Right atrium auricular region (tissue), 2 donors: ENCODE measurements at places on chromosomes 1 and 21.
A peak's percentile ranks its signal among the peaks of the same experiment; 100 is the strongest.

DNA sequence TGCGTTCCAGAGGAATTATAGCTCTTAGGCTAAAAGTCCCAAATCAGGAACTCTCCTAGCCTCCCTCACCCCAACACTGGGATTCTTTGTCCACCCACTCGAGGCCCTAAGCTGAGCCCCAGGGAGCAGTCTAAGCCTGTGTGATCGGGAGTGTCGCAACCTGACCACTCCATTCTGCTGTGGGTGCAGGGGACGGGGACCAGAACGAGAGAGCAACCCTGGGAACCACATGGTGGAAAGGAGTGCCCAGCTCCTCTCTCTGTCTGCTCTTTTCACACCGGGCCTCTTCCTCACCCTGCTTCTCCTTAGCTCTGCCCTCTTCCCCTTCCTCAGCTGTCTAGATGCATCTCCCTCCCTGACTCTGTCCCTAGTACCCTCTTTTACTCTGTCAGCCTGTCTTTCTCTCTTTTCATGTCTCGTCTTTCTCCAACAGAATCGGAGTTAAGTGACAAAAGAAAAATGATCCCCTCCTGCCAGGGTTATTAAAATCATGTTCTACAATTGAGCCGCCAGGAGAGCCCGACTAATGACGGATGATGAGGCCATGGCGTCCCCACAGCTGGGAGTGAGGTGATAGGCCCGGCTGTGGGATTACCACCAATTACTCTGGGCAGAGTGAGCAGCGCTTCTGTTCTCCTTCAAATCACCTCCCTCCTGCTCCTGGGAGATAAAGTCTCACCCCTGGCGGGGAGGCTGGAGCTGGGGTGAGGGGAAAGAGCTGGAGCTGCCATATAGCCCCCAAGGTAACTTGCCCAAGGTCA is 34.5 kb upstream of the CSF3R start:
- no peak for DNase-seq

DNA sequence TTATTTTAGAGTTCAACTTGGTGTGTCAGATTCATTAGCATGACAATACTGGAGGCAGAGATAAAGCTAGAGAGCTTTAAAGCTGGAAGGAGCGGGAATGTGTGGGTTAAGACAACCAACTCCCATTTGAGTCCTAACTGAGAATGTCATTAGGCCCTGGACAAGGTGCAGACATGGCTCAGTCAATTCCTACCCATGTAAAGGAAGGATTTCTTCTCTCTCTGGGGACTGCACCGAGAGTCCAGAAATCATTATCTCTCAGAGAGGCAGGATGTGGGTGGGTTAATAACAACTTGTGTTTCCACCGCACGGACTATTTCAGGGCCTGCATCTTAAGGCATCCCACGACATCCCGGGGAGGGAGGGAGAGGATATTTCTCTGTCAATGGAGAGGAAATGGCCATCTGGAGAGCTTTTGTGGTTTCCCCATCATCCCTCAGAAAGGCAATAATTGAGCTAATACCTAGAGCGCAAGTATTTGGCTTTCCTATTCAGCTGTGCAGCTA is 46.7 kb upstream of the SARS1 start:
- no peak for DNase-seq

DNA sequence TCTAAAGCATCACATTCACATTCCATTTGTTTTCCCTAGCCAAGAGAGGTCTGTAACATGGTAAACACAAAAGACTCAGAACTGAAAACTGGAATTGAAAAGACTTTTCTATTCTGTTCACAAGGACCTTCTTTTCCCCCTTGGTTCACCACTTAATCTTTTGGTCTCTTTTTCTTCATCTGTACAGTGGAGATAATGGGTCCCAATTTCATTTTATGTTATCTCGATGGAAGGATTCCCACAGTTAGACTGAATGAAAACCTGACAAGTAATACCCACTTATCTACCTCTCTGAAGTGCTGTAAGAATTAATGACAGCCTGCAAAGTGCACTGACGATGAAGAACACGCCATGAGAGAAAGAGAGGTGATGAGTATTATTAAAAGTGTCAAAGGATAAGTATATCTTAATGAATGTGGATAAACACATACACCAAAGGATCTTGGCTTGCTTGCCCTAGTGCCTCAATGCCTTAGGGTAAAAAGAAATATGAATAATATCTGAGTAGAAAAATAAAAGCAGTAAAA is 71.5 kb downstream of the CYYR1 start:
- no peak for DNase-seq

GRCh38 chr1:82515650-82516049 is 714.9 kb downstream of the ADGRL2 start:
- DNase-seq = no peak

- DNase-seq = no peak
Observed at GRCh38 chr1:160398823-160399222, 1.5 kb upstream of the VANGL2 start.

DNA sequence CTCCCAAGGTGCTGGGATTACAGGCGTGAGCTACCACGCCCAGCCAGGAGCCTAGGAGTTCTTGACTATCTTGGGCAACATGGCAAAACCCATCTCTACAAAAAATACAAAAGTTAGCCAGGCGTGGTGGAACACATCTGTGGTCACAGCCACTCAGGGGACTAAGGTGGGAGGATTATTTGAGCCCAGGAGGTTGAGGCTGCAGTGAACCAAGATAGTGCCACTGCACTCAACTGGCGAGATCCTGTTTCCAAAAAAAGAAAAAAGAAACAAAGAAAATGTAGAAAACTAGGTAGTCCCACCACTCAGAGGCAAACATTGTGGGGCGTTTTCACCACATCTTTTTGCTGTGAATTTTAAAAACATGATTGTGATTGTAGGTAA is 141.3 kb downstream of the ZZZ3 start:
- no peak for DNase-seq

DNA sequence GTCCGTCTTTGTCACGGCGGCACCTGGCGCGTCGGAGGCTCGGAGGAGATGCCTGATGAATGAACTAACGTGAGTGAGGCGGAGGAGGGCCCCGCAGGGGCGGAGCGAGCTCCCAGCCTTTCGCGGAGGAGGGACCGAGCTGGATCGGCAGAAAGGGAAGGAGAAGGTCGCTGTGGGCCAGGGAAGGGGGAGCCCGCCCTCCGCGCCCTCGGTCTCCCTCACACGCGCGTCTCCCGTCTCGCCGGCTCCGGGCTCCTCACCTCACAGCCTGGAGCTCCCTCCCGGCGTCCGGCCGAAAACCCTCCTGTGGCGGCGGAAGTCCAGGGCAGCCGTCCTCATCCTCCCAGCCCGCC is 519 bp downstream of the ZNF496 start:
- DNase-seq = peak; percentile 80
